ENCODE measurements at places on chromosomes 6 and 20.

- DNase-seq: no peak
Observed at GRCh38 chr6:89482126-89482525, 49.2 kb downstream of the ANKRD6 start.

- DNase-seq: no peak
Observed at GRCh38 chr6:129235167-129236000, 352.4 kb downstream of the LAMA2 start.

DNA sequence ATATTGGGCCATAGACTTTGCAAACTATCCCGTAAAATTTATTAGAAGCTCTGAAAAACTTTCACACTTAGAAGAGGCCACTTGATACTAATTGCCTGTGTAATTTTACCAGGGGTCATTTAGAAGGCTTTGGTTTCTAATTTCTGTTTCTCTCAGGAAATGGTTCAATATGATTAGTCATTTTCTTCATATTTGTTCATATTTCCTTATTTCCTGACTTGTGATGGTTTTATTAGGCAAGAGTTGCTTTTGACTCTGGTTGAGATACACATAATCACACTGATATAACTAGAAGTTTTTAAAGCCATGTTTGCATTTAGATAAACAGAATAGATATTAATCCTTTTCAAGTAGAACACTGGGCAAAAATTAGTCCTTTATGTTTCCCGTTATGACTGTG, 11.8 kb upstream of the HBS1L start:
- no peak for DNase-seq

- DNase-seq: no peak
Observed at GRCh38 chr6:143575901-143576426, 64.4 kb upstream of the FUCA2 start.

- DNase-seq: no peak
Observed at GRCh38 chr6:39209360-39209811, 19.9 kb downstream of the KCNK5 start.

DNA sequence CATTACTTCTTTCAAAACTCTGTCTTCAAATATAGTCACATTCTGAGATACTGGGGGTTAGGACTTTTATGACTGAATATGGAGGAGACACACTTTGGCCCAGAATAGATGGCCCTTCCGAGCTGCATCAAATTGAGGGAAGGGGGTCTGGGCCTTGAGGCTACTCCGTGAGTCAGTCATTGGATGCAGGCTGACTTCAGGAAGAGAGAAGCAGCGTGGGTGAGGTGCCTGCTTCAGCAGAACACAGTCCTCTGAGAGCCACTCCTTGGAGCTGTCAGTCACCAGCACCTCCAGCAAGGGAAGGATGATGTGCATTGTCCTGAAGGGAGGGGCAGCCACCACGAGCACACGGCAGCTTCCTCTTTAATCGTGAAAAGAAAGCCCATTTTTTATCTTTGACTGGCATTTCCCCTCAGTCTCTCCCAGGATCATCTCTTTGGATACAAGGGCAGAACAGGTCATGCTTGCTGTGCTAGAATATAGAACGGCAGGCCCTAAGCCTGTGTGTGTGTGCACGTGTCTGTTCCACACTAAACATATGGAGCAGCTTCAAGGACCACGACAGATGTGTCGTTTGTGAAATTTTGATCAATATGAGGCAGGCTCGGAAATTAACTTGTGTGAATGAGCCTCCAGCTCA, 721.6 kb downstream of the KIF16B start:
- DNase-seq: no peak

- peak; percentile 52 for DNase-seq
Observed at GRCh38 chr6:130743175-130743574, 84.0 kb upstream of the SMLR1 start.

GRCh38 chr6:163383912-163384311, 30.6 kb upstream of the QKI start:
- DNase-seq: no peak

GRCh38 chr6:130761286-130761685, 65.9 kb upstream of the SMLR1 start:
- no peak for DNase-seq

DNA sequence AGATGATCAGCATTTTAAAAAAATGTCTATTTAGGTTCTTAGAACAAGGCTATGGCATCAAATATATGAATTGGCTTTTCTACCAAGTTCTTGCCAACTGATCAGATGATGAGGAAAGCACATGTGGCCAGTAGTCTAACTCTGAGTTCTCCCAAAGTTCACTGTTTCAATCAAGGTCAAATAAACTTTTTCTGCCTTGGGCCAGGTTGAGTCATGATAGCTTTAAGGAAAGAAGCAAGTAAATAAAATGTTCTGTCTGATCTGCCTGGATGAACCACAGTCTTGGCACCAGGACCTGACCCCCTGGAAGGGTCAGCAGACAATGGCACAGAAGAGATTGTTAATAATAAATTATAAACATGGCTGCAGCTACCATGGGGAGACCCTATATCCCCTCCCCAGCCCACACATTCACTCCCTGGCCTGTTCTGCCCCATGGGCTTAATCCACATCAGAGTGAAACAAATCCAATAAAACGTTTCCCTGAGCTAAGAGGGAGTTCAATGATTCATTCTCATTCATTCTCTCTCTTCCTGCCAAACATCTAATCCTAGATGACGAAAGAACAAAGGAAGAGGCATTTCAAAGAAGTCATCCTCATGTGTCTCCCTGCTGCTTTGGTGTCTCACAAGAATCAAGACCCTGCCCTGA, 661.6 kb downstream of the DHX35 start:
- DNase-seq: peak; percentile 13

DNA sequence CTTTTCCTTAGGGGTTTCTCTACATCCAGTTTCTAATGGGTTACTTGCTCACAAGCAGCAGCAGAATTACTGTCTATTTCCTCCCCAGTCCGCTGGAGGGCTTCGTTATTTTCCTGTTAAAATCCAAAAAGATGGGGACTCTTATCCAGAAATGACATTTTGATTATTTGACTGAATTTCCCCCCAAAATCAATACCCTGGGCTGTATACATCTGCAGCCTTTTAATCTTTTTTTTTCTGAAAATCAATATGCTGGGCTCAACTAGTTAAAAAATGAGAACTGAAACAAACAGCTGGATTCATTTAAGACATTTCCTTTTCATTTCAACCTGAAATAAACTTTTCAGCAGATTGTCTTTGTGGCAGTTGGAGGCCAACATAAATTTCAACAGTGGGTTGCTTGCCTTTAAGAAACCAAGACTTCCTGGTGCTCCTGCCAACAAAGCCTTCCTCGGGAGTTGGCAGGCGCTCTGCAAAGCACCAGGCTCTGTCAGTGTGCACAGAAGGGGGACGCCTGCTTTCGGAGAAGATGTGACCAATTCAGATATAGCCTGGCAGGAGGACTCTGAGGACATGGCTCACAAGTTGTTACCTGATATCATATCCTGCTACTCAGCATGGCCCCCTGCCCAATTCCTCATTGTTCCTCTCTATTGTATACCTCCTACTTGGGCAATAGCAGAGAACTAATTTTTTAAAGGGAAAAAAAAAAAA, 204.7 kb upstream of the ARG1 start:
- DNase-seq: no peak

DNA sequence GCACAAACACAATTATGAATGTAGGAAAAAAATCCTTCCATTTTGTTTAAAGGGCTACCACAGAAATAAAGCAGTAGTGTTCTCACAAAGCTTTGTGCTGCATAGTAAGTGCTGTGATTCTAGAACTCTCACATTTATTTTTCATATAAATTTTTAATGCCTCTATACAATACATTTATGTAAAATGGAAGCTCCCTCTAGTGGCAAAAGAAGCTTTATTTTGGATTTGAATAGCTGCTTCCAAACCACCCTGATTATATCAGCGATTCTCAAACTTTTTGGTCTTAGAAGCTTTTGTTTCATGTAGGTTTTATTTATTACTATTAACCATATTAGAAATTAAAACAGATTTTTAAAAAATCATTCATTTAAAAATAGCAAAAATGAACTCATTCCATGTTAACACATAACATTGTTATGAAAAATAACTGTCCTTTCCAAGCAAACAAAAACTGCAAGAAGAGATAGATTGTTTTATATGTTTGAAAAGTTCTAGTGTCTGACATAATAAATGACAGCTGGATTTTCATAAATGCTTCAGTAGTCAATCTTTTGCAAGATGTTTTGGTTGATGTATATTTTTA, 38.4 kb downstream of the HS3ST5 start:
- no peak for DNase-seq

DNA sequence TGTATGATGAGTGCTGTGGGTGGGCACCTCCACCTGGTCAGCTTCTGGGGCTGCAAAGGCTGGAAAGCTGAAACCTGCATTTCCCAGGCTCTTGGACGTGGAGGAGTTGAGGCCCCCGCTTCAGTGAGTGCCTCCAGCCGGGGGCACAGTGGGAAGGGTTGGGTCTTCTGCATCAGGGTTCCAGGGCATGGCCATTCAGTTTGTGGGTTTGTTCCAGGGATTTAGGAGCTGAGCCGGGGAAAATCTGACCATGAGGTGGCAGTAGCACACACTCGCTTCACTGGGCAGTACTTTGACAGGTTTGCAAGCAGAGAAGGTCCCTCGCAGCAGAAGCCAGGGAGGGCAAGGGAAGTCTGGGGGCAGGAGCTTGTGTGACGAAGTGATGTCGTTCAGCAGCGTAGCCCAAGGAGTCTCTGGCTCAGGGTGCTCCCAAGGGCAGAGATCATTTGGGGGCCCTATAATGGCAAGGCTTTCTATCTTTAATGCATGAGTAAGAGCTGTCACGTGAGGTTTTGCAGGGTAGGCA, 69.5 kb upstream of the SULF2 start:
- peak; percentile 84 for DNase-seq

DNA sequence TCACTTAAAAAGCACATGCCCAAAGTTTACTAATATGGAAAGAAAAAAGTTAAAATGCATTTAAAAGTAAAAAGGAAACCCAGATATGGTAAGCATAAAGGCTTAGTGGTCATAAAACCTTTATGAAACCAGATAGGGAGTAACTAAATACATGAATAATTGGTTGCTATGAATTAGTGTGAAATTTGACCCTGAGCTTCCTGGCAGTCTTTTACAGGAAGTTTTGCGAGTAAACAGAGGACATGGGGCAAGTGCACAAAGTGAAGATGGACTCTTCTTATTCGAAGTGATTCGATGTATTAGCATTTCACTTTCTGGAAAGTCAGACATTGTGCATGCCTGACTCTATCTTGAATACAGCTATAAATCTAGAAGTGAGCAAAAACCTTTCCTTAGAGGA, 90.9 kb upstream of the MLIP start:
- DNase-seq: no peak

DNA sequence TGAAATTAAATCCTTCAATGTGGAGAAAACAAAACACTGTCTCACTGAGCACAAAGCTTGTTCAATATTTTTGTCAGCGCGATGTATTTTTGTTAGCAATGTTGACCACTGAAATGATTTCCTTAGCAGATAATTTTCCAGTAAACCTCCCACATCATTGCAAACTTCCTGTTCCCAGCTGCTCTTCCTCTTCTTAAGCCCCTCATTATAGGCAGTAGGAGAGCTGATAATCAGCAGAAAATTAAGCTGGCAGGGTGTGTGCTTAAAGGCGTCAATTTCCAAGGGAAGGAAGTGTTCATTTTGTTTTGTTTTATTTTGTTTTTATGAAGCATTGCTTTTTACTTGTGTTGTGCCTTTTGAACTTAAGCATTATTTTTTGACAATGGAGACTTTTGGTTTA, 29.1 kb upstream of the TMEM14A start:
- no peak for DNase-seq

DNA sequence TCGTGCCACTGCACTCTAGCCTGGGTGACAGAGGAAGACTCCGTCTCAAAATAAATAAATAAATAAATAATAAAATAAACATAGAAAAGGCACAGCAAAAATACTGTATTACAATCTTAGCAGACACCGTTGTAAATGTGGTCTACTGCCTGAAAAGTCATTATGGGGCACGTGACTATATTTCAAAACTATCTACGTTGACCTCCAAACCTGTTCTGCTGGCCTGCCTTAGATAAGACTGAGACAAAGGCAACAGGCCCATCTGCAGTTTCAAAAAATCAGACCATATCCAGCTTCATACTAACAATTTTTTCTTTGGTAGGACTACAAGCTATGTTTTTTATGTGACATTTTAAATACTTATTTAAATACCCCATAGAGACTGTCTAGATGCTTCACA, 59.1 kb downstream of the AGPAT4 start:
- DNase-seq: no peak

DNA sequence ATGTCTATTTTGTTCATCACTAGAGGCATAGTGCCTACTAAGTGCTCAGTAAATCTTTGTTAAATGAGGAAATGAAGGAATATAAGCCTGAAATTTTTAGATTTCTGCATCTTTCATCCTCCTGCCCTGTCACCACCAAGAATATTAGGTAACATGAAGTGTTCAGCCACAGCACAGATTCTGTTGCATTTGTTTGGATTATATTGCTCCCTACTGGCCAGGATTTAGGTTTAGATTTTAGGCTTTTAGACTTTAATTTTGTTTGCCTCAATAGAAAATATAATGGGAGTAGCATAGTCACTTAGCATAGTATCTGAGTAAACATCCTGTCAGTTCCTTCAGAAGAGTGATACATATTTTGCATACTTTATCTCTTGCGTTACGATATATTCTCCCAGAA, 14.2 kb downstream of the FARS2 start:
- DNase-seq: no peak

GRCh38 chr20:59560588-59561227, 43.6 kb upstream of the PHACTR3 start:
- DNase-seq: no peak

DNA sequence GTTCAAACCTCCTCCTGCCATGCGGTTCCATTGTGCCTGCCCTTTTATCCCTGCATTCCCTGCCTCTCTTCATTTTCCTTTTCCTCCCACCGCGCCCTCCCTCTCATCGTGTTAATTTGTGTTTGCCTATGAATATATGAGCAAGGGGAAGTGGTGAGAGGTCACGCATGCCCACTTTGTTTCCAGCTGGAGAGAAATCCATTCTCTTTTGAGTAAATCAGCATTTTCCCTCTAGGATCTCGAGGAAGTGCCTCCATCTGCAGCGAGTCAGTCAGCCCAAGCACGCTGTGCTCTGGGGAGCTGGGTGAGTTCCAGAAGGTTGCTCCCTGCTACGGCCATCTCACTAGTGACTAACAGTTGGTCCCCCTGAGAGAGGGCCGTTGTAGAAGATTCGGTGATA, 42.9 kb downstream of the CDH26 start:
- DNase-seq: no peak

GRCh38 chr20:64080013-64080812, at the start of gene OPRL1:
Gene OPRL1, plus strand, starts transcription at chr20:64080082. Its CDS starts 12,639 bp downstream, at chr20:64092721.
- DNase-seq: no peak

GRCh38 chr6:163985710-163986109, 571.2 kb downstream of the QKI start:
- DNase-seq: no peak

DNA sequence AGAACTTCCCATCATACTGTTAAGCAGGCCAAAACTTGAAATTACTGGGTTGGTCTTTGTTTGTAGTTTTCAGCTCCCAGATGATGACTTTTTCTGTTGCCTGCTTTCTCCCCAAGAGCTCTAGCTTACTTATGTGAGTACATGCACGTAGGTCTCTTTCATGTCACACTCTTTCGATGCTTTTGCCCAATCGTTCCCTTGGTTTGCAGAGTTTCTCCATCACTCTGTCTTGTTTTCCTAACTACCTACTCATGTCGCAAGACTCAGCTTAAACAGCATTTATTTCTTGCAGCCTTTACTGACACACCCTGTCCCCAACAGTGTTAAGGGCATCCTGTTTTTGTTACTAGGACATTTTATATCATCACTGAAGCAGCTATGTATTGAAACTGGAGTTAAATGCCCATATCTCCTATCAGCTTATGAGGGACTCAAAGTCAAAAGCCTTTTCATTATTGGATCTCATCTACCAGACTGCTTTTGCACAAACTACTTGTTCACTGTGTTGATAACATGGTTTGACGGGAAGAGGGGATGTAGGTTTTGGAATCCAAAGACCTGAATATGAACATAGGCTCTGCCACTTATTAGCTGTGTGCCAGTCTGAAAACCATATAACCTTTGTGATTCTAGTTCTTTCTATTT, 2.9 kb downstream of the ARG1 start:
- DNase-seq: no peak
